SW 1271 (cell line): ENCODE measurements at places on chromosomes 7 and 10.

GRCh38 chr10:109871476-109871875 lies 51.8 kb downstream of the XPNPEP1 start:
- no peak for DNase-seq

GRCh38 chr7:130987092-130987491 lies 253.1 kb upstream of the KLF14 start:
- no peak for DNase-seq

DNA sequence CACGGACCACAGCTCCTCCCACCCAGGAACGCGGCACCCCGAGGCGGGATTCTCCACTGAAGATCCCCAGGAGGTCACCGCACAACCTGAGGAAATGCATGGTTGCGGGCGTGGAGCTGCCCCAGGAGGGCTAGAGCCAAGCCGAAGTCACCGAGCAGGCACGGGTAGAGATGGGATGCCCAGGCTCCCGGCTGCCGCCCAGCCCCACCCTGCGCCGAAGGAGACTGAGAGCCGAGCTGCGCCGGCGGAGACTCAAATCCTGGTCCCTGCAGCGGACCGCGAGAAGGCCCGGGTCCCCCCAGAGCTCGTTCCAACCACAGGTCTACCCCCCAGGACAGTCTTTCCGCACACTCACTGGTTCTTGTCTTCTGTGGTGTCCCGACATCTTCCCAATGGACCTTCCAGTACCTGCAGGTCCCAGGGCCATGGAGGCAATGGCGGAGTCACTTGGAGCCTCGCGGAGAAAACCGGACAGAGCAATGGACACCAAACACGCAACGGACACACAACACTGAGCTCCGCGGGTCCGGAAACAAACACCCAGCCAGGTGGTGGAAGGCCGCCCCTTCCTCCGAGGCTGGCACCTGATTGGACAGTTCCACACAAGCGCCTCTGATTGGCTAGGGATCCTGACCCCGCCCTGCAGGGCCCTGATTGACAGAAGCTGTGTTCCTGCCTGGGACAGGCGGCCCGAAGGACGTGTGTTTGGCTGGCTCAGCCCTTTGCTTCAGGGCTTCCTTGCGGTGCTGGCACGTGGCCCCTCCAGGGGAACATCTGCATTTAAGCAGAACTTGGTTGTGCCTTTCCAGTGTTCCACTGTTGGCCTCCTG lies 331.9 kb upstream of the NUPR2 start:
- DNase-seq: no peak

- no peak for DNase-seq
These were observed 112.9 kb downstream of the FAM107B start for GRCh38 chr10:14661818-14662217.

GRCh38 chr7:70210200-70210935 lies 612.1 kb downstream of the AUTS2 start:
- no peak for DNase-seq

DNA sequence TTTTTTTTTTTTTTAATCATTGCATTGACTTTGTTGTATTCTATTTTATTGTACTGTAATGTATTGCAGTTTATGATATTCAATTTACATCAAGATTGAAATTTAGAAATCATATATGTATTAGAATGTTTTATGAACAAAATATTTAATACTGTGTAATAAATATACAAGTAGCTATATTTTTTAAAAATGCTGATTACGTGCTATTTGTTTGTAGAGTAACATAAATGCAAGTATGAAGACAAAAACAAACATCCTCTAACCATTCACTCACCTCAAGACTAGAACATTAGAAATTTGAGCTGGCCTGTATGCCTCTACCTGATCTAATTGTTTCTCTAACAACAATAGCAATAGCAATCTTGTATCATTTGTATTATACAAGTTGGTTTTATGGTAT lies 290.3 kb downstream of the GATA3 start:
- DNase-seq: no peak

DNA sequence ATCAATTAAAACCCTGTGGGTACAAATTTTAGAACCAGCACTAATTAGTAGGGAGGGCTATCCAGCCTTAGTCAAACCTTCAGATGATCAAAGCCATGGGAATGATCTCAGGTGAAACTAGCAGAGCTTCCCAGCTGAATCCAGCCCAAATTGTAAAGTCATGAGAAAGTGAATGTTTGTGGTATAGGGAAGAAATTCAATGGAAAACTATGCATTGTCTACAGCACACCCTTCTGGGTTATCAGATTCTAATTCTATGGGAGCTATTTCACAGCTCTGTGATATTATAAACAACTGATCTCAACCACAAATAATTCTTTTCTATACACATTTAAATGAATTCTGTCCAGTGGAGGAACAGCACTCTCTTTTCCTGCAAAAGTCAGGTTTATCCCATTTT lies 24.6 kb upstream of the BMPER start:
- DNase-seq: no peak

DNA sequence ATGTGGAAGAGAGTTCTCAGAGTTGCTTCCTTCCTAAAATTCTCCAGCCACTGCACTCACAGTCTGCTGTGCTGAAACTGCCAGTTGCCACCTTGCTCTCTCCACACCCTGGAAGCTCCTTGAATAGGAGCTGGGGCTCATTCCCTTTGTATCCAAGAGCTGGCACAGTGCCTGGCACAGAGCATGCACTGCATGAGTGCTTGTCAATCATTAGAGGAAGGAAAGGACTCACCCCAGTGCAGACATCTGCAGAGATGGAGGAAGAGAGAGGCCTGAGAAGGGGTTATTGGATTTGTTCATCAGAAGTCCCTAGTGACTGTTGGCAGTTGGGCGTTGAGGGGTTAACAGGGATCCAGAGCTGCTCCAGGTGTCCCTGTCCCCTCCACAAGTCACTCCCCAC lies 41.7 kb upstream of the DUSP5 start:
- DNase-seq: no peak

GRCh38 chr10:86900955-86901354 lies 56.5 kb downstream of the MMRN2 start:
- DNase-seq: no peak

DNA sequence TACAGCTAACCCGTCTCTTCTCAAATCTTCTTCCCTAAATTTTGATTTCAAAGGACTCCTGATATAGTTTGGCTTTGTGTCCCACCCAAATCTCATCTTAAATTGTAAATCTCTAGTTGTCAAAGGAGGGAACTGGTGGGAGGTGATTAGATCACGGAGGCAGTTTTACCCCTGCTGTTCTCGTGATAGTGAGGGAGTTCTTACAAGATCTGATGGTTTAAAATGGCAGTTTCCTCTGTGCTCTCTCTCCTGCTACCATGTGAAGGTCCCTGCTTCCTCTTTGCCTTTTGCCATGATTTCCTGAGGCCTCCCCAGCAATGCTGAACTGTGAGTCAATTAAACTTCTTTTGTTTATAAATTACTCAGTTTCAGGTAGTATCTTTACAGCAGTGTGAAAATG lies 269.3 kb downstream of the POLR1F start:
- no peak for DNase-seq
